ENCODE measurements at places on chromosomes 5 and 9.

DNA sequence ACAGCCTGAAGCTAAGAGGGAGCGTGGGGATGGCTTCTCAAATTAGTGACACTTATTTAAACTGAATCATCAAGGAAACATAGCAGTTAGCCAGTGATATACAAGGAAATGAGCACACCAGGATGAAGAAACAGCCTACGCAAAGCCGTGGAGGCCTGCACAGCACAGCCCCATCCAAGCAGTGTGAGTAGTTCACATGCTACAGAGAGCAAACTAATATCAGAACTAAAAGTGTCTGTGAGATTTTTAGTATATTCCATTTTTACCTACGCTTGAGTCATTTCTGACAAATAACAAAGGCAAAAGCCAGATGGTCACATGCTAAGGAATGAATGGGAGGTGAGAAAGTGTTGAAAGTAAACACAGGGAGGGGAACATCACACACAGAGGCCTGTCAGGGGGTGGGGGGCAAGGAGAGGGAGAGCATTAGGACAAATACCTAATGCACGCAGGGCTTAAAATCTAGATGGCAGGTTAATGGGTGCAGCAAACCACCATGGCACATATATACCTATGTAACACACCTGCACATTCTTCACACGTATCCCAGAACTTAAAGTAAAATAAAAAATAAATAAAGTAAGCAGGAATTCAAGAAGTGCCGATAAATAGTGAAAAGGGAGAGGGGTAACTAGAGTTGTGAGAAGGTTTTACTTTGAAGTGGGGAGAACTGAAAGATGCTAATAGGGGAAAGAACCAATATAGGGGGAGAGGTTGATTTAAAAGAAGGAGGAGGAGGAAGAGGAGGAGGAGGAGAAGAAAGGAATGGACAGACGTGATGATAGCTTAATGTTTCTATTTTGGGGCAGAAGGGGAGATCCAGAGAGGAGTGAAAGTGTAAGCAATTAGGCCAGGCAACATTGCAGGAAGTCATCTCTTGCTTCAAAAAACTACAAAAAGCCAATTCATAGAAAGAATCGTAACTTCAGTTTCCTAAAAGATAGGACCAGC lies 100.9 kb upstream of the PTGER4 start:
- DNase-seq: no peak

DNA sequence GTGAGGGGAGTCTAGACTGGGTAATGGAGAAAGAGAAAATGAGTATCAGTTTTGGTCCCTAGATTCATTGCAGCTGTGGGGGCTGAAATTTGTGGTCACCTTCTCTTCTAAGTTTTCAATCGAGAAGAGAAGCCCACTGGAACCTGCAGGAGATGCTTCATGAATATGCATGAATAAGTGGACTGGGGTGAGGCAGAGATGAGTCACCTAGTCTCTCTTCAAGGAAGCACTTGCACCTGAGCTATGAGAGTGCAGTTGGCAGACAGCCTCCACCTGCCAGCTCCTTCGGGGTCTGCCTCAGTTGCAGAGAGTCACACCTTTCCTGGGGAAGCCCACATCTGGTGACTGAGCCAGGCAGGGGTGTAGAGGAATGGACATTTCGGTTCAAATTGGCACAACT lies 69.1 kb downstream of the ZNF366 start:
- no peak for DNase-seq

- no peak for DNase-seq
Observed at GRCh38 chr9:81791076-81791475, 101.7 kb upstream of the TLE1 start.

DNA sequence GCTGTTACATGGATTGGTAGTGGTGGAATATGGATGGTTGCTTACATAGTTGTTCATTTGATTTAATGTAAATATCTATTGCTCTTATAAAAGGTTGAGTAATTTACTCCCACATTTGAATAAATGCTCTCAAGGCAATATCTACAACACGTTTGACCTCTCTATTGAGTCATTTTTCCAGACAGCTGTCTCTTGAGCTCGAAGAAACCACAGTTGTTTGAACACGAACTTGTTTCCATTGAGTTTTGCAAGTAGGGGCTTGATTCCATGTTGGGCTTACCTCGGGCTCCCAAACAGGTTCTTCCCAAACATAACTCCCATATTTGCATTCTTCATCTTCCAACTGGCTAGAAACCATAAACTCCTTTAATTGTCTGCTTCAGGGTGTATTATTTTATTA lies 115.0 kb upstream of the HMHB1 start:
- no peak for DNase-seq

GRCh38 chr5:67194166-67194565 lies 2.4 kb downstream of the CD180 start:
- DNase-seq: no peak

DNA sequence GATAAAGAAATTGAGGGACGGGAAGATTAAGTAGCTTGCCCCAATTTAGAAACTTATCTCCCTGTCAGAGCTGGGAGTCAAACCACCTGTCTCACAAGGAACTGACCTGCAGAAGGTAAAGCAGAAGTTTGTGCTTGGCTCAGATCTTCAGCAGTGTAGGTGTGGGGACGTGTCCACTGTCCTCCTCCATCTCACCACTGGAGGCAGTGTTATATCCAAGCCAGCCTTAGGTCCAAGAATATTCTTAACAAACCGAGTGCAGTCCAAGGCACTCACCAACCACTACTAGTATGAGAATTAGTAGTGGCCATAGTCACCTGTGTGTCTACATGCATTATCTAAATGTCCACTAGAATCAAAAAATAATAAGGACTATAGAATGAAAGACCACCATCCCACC lies 86.3 kb upstream of the IRX1 start:
- DNase-seq: no peak

DNA sequence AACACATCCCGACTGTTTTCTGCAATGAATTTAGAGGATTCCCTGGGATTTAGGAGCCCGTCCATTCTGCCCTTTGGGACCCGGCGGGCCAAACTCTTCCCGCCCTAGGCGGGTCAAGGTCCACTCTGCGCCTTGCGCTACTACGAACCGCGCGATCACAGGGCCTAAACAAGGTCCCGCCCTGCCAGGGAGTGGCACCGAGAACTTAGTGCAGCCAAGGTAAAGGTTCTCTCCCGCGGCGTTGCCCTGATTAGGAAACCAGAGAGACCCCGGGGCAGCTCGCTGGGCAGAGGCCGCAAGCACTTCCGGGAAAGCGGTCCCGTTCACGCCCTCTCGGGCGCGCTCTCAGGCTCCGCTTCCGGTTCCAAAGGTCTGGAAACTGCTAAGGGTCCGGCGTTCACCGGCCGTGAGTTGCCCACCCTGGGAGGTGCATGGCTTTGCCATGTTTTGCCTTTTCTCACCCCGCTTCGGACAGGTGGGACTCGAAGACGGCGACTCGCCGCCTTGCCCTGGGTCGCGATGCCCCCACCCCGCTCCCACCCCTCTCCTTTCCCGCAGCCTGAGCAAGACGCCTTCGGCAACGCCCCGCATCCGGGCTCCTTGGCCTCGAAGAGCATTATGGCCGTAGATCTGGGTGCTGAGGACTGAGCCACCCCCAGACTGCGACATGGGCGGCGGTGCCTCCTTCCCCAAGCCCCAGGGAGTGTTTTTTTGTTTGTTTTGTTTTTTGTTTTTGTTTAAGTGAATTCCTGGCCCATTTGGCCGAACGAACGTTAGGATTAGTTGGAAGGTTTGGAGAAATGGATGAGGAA lies 23.4 kb downstream of the HNRNPK start:
- DNase-seq: no peak

GRCh38 chr5:93746406-93747056 lies 5.1 kb upstream of the POU5F2 start:
- DNase-seq: no peak

GRCh38 chr5:81213070-81213469 lies 20.1 kb upstream of the CKMT2 start:
- no peak for DNase-seq

DNA sequence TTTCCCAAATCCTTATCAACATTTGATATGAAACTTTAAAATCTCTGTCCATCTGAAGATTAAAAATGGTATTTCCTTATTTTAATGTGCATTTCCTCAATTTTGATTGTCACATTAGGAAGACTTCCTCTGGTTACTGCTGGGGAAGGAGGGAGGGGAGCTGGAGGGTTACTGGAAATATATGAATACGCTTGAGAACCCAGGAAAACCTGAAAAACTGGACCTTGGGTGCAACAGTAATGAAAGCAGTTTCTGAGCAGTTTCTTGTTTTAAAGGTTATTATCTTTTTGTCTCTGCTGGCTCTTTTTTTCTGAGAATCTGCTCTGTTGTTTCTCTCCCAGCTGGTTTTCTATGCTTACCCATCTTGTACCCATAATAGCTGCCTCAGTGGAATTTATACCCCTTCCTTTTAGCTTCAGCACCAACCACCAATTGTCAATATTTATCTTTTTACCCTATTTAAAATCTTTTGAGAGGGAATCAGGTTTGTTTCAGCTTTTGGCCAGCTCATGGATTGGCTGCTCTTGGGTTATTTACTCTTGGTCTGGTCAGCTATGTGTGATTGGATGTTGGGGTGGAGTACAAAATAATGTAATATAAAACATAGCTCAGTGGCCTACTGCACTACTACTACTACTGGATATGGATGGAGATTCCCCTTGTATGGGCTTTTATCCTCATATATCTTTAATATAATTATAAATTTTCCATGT lies 67.4 kb downstream of the UNC13B start:
- no peak for DNase-seq

DNA sequence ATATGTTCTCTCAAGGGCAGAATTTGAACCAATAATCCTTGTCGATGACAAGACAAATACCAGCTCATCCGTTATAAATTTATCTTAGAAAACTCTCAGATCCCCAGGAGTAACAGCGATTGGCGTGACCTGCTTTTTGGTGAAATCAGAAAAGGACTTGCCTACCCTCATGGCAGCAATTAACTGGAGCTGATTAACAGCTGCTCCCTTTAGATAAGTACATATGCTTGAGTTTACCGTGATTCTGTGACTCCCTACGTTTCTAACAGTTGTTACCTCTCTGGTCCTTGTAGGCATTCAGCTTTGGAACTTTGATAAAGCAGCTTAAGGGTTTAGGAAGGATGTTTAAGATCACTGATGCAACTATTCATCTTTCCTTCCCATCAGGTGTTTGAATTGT lies 2.6 kb downstream of the INVS start:
- no peak for DNase-seq

GRCh38 chr5:149172261-149172660 lies 31.0 kb downstream of the ABLIM3 start:
- DNase-seq: no peak

DNA sequence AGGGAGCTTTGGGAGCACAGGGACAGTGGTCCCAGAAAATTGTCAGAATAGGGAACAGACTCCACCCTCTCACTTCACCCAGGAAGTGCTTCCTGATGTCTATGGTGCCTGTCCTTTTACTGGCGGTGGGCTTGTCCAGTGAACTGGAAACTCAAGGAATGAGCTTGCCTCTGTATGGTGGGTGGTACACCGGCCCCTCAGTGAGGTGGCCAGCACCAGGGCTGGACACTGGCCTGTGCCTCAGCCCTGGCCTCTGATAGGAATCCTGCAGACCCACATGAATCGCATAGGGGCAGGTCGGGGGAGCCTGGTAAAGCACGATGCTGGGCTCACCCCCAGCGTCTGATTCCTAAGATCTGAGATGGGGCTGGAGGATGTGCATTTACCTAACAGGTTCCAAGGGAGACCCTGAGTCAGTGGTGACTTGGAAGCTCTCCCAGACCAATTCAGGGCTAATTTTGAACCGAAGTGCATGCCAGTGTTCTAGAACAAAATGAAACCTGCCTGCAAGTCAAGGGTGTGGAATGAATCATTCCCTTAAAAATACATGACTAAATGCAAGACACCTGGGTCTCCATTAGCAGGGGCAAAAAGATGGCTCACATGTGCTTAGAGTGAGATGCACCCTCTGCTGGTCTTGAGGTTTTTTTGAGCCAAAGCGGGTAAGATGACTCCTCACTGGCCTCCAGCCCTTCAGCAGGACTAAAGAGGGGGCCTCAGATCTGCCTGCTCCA lies 178.3 kb downstream of the HSPA4 start:
- DNase-seq: no peak

DNA sequence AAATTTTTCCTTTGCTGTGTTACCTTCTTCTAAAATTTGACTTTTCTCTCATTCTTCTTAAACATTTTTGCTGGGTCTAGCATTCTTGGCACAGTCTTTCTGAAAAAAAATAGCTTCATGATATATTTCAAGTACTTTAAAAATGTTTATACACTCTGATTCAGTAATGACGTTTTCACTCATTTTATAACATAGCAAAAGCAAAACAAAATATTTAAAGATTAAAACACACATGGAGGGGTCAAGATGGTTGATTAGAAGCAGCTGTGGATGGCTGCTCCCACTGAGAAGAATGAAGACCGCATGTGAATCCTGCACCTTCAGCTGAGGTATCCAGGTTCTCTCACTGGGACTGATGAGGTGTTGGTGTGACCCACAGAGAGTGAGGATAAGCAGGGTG lies 188.2 kb downstream of the SGCD start:
- DNase-seq: no peak

DNA sequence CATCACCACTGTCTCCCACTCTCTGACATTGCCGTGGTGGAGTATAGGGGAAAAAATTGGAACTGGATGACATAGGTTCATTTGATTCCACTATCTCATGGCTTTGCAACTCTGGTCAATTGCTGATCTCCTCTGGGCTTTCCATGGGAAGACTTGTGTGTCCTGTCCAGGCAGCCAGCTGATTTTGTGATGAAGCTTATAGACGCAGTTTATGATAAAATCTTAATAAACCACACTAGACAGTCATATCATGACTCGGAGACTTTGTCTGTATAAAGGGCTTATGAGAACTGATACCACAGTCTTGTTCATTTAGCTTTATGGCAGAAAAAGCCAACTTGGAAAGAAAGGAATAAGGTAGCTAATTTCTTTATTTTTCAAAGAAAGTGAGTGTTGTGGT lies 296.5 kb downstream of the MAST4 start:
- no peak for DNase-seq

GRCh38 chr5:74631081-74631953 lies 9.2 kb downstream of the ENC1 start:
- no peak for DNase-seq

DNA sequence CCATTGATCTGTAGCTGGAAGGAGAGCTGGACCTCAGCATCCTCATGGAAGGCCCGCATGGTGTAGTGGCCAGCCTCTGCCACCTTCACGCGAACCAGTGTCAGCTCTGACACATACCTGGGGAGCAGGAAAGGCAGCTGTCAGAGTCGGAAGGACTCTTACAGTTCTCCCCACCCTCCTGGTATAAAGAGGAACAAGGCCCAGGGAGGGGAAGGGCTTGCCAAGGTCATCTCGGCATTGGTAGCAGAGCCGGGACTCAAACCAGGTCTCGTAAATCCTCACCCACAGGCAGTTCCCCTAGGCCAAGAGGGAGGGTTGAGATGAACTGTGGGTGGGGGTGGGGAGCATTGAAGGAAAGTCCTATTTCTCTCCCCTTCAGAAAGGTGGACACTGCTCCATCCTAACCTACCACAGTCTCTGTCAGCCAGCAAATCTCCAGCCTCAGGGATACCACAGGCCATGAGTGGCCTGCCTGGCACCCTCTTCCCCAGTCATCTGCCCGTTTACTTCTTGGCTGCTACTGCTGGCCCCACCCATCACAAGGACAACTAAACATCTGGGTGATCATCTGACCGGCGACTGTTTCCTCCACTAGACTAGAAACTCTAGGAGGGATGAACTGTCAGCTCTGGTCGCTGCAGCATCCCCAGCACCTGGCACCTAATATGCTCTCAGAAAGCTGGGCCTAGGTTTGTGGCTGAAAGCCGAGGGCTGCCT lies 23.5 kb downstream of the PDGFRB start:
- DNase-seq: no peak

GRCh38 chr5:64952951-64953673 lies 184.4 kb downstream of the CWC27 start:
- DNase-seq: no peak
